SHP77 (cell line): ENCODE measurements at places on chromosomes 1 and 21.

DNA sequence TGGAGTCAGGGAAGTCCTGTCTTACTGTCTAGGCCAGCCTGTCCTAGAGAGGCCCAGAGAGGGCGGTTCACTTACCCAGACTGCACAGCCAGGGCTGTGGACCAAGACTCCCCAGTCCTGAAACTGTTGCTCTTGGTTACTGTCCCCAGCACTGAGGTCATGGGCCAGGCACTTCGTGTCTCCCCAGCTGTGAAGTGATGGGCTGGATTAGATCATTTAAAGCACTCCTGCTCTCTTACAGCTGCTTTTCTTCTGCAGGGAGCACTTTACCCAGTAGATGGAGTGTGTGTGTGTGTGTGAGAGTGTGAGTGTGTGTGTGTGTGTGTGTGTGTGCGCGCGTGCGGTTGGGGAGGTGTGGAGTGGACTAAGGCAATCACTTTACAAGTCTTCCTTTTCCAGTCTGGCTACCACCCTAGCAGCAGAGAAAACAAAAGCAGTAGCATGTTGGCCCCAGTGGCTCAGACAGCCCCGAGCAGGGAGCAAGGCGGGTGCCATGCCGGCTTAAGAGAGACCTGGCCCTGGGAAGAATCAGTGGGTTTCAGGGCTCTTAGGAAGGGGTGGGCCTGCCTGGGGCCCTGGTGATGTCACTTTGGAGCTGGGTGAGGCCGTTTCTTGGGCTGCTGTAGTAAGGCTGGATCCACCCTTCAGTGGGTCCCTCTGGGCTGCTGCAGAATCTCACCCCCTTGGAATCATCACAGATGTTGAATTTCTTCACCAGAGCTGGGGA lies 2.4 kb downstream of the SPSB1 start:
- no peak for DNase-seq

GRCh38 chr1:92105546-92106081 lies 25.5 kb downstream of the BTBD8 start:
- no peak for DNase-seq

DNA sequence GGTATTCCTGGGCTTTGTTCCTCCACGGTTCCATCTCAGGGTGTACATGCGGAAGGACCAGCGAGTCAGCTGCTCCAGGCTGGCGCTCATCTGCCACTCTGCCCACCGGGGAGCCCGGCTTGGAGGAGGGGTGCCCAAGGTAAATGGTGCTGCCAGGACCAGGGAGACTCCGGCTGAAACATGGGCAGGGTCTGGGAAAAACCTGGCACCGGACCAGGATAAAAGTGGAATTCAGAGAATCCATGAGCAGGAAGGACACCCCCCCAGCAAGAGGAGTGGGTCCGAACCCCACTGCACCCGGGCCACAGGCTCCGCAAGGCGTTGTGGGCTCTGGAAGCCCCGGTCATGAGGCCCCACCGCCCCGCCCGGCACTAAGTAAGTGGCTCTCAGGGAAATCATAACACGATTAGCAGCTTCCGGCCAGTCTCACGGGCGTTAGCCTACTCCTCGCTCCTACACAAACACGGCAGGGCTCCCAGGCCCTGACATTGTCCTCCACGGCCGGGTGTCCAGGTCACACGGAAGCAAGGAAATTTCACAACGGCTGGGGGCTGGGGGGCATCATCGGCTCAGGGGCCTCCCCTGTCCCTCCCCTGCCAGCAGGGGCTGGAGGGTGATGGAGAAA lies 21.1 kb downstream of the MEGF6 start:
- DNase-seq = peak; percentile 7

DNA sequence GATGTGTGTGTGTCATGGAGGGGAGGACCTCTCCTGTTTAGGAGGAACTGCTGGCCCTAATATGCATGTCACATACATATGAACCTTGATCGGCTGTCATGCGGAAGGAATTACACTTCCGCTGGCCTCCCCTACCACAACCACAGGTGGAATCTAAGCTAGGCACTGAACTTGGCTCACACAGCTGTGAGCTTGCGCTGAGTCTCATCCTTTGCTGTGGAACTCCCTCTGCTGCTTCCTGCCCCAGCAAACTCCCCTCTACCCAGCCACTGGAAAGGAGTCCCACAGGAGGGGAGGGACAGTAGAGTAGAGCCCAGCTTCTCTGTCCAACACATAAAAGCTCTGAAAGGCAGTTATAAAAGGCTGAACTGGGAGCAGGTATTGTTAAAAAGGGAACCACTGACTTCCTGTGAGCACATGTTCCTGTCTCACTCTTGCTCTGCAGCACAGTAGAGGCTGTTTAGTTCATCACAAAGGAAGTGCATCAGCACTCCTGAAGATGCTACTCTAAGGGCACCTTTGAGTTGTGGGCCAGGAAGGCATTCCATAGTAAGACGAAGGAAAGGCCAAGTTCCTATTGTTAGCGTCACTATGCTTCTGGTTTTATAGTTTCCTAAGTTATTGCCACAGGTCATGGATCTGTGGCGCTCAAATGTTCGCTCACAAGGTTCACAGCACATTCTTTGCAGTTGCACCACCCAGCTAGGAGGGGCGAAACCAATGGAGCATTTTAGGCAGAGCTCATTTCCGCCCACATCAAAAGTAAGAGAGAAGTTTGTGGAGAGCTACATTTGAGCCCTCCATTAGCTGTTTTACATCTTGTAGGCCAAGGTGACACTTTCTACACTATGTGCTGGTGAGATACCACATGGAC lies 17.7 kb upstream of the PTPRC start:
- no peak for DNase-seq

GRCh38 chr21:46618738-46619379 lies 14.0 kb upstream of the S100B start:
- no peak for DNase-seq

GRCh38 chr1:22351768-22352080 lies 99.9 kb upstream of the ZBTB40 start:
- no peak for DNase-seq
